Heart left ventricle (tissue), 16 donors: ENCODE measurements at places on chromosomes 6 and 20. TPM values are rescaled to one million over a fixed set of nuclear protein-coding genes. Genes with fewer than 3 reads are reported as not detected.

DNA sequence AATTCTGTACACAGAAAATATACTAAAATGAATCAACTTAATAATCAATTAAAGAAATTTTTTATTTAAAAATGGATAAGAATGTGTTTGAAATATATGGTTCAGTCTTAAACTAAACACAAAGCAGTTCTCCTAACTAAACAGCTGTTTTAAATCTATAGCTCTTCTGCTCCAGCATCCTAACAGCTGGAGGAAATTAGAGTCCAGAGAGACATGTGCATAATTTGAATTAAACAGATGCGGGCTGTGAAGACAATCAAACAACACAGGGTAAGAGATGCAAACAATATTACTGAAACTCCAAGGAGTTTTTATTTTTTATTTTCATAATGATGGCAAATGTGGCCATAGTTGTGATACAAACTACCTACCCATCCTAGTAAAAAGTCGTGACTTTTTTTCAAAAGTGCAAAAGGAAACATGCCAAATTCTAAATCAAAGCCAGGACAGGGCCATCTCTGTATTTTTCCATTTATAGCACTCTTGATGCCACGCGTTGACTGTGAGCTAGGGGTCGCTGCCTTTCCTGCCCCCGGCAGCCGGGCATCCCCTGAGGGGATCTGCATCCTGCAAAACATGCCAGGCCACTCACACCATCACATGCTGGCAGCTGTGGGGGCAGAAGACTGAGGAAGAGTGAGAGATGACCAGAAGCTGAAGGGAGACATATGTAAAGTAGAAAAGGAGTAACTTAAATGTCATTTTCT, 310.6 kb downstream of the PRKN start:
- no peak for DNase-seq

GRCh38 chr6:30703011-30703410, 12.2 kb upstream of the NRM start:
- DNase-seq: no peak

GRCh38 chr6:13812359-13812642, 2.1 kb downstream of the MCUR1 start:
- no peak for DNase-seq

- peak; percentile 70 for DNase-seq
These were observed 57.5 kb downstream of the RIN2 start for GRCh38 chr20:19815553-19815991.

DNA sequence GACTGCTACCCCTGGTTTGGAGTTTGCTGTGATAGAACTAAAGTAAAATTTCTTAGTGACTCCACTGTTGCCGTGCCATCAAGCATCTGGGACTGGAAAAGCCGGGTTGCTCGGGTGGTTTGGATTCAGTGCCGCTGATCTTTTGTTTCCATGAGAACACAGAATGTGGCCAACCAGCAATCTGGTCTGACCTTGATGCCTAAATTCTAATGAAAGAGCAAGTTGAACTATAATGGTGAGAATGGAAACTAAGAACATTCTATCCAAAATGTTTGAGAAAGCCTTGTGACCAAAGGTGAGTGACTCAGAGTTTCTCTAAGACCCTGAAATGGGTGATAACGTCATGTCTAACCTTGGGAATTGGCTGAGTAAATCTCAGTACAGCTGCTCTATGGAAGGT, 9.9 kb upstream of the PI16 start:
- DNase-seq: no peak

DNA sequence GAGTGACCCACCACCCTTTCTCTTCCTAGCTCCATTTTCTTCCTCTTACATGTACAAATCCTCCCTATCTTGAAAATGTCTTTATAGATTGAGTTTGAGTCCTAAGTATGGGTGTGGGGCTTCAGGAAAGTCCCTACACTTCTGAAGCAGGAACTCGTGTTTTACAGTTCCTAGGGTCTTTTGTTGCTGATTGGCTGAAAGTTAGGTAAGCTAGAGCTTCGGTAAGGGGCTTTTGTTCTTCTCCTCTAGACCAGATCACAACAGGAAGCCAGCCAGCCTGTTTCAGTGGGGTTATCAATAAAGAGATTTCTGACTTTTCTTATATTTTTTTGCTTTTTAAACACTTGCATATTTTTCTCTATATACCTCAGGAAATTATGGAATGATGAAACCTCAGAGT, 51.3 kb downstream of the CNR1 start:
- DNase-seq: no peak

GRCh38 chr6:84432619-84433018, 205.2 kb upstream of the CEP162 start:
- no peak for DNase-seq

GRCh38 chr20:35953387-35954199, 709 bp downstream of the SCAND1 start:
- peak; percentile 80 for DNase-seq

- DNase-seq: no peak
These were observed 27.5 kb upstream of the MAPK13 start for GRCh38 chr6:36102853-36103252.

GRCh38 chr6:170522565-170523183, 30.4 kb downstream of the PSMB1 start:
- no peak for DNase-seq

GRCh38 chr6:4512051-4512471, 264.1 kb upstream of the CDYL start:
- DNase-seq: no peak

DNA sequence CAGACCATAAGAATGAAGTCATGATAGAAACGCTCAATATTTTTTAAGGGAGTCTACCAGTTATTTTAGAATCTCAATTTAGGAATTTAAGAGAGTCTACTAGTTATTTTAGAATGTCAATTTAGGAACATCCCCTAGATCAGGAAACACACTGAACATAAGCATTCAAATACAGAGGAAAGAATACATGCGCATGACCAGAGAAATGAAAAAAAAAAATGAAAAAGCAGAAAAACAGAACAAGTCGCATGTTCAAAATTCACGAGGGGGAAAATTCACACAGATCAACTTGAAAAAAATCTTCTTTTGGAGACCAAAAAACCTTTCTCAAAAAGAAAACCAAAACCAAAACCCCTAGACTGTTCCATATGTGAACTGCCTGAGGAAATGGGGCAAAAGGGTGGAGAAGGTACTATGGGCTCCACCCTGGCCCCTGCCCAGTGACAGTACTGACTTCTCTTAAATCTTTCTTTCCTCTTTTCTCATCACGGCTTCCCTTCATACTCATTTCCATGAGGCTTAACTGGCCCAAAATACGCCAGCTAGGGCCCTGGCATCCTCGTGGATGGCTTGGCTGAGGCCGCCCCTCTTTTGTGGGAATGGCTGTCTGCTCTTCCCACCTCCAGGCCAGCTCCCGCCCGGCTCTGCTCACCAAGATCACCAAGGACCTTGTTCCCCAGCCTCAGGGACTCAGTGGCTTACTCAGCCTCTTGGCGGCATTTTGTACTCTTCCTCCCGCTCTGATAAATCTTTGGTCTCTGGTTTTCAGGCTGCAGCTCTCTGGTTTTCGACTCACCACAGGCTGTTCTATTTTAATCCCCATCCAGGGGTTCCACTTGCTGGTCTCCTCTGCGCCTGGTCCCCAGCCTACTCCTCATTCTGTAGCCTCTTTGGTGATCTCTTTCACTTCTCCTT, 11.2 kb downstream of the ZBTB2 start:
- no peak for DNase-seq

- no peak for DNase-seq
These were observed 245.5 kb downstream of the PACRG start for GRCh38 chr6:162973151-162973872.

DNA sequence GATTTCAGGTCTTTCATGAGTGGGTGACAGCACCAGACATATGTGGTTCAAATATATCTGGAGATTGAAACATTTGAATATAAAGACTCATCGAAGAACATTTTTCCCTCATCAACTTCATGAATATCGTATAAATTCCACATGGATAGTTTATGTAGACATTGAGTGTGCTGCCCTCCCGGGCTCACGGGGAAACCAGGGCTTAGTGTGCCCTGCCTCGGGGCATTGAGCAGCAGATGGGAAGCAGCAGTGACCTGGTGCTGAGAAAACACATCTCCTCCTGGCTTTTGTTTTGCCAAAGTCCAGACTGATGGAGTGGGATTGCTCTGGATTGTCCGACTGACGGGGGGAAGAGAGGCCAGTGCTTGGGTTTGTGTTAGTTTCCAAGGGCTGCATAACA, 17.8 kb upstream of the SLC2A12 start:
- no peak for DNase-seq

GRCh38 chr20:584971-585301, 25.2 kb downstream of the TCF15 start:
- DNase-seq: no peak

DNA sequence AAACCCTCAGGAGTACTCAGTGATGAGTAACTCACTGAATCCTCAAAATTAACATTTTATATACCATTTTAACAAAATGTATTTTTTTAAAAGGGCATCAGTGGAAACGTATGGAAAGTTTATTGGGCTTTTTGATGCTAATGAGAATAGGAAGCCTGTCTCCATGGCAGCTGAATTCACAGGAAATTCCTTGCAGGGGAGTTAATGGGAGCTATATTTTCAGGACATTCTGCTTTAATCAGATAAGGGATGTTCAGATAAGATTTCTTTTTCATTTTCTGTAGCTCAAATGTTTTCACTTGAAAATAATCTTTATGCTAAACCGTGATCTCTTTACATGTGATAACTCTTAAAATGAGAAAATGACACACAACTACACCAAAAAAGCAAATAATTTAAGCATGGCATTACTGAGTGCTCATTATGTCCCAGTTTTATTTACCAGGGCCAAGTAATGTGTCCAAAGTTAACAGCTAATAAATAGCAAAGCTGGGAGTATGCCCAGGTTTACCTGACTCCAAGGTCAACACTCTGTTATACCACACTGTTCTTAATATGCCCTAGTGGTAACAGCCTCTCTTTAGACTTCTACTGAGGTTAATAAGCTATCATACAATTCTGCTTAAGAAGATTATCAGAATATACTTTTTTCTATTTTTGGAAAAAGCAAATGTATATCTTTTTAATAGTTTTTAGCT, 348.1 kb downstream of the GRIK2 start:
- no peak for DNase-seq

DNA sequence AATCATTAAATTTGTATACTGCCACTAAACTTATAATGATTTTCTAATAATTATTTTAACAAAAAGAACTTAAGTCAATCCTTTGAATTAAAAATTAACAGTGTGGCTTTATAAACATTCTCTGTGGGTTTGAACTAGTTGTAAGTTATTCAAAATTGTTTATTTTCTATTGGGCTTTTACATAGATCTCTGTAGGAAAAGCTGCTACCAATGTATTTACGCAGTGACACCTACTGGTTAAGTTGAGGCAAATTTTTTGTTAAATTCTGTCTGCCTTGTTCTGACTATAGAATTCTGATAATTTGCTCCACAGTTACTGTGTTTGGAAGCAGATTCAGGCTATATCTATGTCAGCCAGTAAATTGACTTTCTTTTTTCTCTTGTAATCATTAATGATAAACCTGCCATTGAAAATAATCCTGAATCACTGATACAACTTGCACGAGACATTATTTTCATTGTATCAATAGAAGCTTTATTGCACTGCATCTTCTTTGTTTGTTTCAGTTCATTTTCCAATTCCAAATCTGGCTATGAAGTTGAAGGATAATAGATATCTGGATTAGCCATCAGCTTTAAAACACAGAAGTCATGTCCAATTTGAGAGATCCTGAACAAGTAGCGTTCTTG, 66.0 kb upstream of the UTRN start:
- no peak for DNase-seq

- peak; percentile 46 for DNase-seq
These were observed 57.7 kb upstream of the CD83 start for GRCh38 chr6:14059791-14060436.

DNA sequence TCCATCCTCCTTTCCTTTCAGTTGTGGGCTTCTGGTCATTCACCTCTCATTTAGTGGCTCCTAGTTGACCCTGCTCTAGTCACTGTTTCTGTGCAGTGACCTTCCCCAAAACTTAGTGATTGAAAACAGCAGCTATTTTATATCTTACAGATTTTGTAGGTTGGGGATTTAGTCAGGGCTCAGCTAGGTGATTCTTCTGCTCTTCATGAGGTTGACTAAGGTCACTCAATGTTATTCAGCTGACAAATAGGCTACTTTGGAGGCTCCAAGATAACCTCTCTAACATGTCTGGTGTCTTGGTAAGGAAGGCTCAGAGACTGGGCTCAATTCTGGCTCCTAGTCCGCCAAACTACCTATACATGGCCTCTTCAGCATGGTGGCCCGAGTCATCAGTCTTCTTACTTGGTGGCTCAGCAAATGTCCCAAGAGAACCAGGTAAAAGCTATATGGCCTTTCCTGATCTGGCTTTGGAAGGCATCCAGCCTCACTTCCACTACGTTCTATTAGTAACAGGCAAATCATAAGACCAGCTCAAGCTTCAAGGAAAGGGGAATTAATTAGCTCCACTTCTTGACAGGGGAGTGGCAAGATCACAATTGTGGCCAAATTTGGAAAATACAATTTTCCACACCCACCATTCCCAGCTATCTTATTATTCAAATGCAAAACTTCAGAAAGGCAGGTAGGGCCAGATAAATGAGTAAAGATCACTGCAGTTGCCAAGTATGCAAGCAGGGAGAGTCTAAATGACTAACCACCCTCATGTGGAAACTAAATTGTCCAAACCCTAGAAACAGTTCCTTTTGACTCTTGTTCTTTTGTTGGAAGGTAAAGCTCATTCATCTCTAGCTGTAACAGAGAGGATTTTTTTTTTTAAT, 50.5 kb upstream of the LTV1 start:
- no peak for DNase-seq

DNA sequence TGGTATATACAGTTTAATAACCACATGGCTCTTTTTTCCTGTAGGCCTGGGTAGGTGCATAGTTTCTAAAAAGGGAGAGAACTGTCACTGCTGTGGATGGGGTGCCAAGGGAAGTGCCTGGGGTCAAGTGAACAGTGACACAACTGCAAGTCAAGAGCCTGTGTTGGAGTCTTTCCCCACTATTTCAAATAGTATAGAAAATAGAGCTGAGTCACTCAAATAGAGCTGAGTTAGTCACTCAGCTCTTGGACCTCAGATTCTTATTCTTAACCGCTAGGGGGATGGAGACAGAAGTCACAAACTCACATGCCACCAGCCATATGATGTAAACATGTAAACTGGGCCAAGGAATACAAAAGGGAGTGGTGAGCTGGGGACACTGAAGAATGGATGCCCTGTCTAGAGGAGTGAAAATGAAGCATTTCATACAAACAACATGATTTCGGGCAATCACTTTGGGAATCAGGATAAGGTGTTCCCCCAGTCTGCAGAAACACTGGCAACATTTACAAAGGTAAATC, 2.1 kb downstream of the NQO2 start:
- no peak for DNase-seq

GRCh38 chr20:63698739-63699465, 2.5 kb downstream of the TNFRSF6B start:
- DNase-seq: peak; percentile 89

PKIB gene
- 0.72 TPM for polyA plus RNA-seq

DNPH1 gene
- polyA plus RNA-seq: 45.5 TPM

SNAP91 gene
- 0.19 TPM for polyA plus RNA-seq

MYB gene
- polyA plus RNA-seq: not detected

HLA-DMB gene
- polyA plus RNA-seq: 3.7 TPM

OPRM1 gene
- not detected for polyA plus RNA-seq

WFDC8 gene
- not detected for polyA plus RNA-seq

TINAG gene
- polyA plus RNA-seq: 0.15 TPM

BTN3A1 gene
- polyA plus RNA-seq: 5.1 TPM

POU3F2 gene
- polyA plus RNA-seq: not detected

PI16 gene
- 5.7 TPM for polyA plus RNA-seq

HLA-DPB1 gene
- polyA plus RNA-seq: 25.0 TPM

RIN2 gene
- polyA plus RNA-seq: 15.7 TPM

LY6G6F gene
- polyA plus RNA-seq: not detected

VIP gene
- polyA plus RNA-seq: 3.9 TPM

SSR1 gene
- 8.6 TPM for polyA plus RNA-seq
